ENCODE measurements at places on chromosomes 5 and 9. TPM values are rescaled to one million over a fixed set of nuclear protein-coding genes. Genes with fewer than 3 reads are reported as not detected.

DNA sequence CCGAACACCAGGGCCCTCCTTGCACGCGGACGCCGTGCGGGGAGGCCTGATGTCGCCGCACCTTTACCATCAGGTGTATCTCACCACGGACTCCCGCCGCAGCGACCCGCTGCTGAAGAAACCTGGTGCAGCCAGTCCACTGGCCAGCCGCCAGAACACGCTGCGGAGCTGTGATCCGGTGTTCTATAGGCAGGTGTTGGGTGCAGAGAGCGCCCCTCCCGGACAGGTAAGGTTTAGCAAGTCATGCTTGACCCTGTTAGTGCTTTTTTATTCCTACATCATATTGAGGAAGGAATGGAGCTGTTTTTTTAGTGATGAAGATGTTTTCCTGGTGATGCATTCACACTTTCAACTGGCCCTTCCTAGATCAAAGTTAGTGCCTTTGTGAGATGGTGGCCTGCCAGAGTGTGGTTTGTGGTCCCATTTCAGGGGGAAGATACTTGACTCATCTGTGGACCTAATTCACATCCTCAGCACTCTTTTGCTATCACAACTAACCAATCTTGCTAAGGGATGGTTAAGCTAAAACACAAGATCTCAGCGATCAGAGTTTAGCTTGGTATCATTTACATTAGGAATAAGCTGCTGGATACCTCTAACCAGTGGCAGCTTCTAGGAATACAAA is 2.7 kb downstream of the PCDHGC3 start:
- H3K27me3 ChIP-seq: no peaks in the 10 kb centered on the region
- no peak for DNase-seq
- no peaks in the 10 kb centered on the region for H3K36me3 ChIP-seq
- H3K27ac ChIP-seq: no peak overlapping the region
- peak overlapping the region; percentile 59 for H3K4me3 ChIP-seq
- peaks cover 17% of the 10 kb centered on the region for H3K4me1 ChIP-seq

ANKRD55 gene
- polyA plus RNA-seq: 0.05 TPM

PRSS3 gene
- polyA plus RNA-seq: not detected

- no peaks in the 10 kb centered on the region for H3K36me3 ChIP-seq
- no peaks in the 10 kb centered on the region for H3K27me3 ChIP-seq
- no peak for DNase-seq
- H3K27ac ChIP-seq: no peak overlapping the region
- no peak overlapping the region for H3K4me3 ChIP-seq
- H3K4me1 ChIP-seq: peaks cover 10% of the 10 kb centered on the region
Observed at GRCh38 chr5:158897444-158898160, 202.1 kb downstream of the EBF1 start.

GRCh38 chr5:5335700-5336264 is 86.7 kb upstream of the ICE1 start:
- DNase-seq: no peak
- peaks cover 3% of the 10 kb centered on the region for H3K4me1 ChIP-seq
- no peak overlapping the region for H3K27ac ChIP-seq
- no peaks in the 10 kb centered on the region for H3K36me3 ChIP-seq
- H3K27me3 ChIP-seq: no peaks in the 10 kb centered on the region

- H3K27me3 ChIP-seq: no peaks in the 10 kb centered on the region
- no peak overlapping the region for H3K27ac ChIP-seq
- H3K4me1 ChIP-seq: peaks cover 4% of the 10 kb centered on the region
- peak; percentile 10 for DNase-seq
Observed at GRCh38 chr9:110977259-110977709, 61.0 kb downstream of the LPAR1 start.

DNA sequence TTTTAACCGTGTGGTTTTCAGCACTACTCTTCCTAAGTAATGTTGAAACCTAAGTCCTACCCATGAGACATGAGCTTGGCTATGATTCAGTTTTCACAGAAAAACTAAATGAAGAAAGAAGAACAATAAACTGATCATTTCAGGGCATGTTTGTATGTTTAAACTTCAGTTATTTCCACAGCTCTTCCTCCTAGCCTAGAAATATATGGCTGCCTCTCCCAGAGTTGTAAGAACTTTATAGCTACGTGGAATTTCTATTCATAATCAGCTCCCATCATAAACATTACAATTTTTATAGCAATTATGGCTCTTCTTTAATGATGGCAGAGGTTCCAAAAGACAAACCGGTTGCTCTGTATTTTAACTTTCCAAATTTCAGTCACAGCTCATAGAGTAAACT is 314.7 kb upstream of the ADAMTSL1 start:
- no peaks in the 10 kb centered on the region for H3K27me3 ChIP-seq
- DNase-seq: no peak
- H3K4me1 ChIP-seq: no peaks in the 10 kb centered on the region

- no peak overlapping the region for H3K27ac ChIP-seq
- no peaks in the 10 kb centered on the region for H3K4me1 ChIP-seq
- H3K4me3 ChIP-seq: no peak overlapping the region
- no peaks in the 10 kb centered on the region for H3K27me3 ChIP-seq
Observed at GRCh38 chr5:83576341-83576740, 104.8 kb downstream of the VCAN start.

GRCh38 chr9:136203408-136204144 is 1.4 kb downstream of the LHX3 start:
- no peaks in the 10 kb centered on the region for H3K36me3 ChIP-seq
- H3K27ac ChIP-seq: no peak overlapping the region
- DNase-seq: no peak

Measured in ovary (tissue), 10 donors.